Stimulated activated CD4-positive, alpha-beta T cell treated with anti-CD3 and anti-CD28 coated beads, Interleukin-1b, Interleukin-23, amount 100 ng/mL, for 1 hour (primary cell): ENCODE measurements at places on chromosomes 7 and 10.

DNA sequence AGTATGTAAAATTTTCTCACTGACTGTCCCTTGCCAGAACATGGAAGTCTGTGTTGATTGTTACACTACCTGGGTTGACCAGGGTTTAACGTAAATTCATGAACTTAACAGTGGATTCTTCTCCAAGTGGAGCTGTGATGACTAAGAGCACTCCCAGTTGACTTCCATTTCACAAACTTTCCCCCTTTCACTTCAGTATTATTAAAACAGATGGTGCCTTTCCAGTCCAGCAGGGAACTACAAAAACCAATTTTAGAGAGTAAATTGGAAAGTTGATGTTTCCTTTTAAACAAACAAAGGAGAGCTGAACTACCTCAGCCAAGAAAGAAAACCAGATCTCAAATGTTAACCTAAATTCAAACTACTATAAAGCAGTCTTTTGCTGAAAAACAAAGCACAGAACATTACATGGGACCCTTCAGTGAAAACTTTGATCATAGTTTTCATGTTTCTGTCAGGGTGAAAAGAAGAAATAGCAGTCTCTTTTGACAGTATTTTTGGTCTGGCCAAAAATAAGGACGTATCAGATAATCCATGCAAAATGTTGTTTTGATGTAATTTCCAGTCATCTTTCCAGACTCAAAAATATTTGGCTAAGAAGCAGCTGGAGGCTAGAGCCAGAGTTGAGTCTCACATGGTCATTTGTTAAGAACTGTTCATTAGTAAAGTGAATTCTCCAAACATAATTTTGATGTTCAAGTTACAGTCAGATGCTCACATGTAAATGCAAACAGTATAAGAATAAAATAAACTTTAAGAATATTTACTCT, 479.9 kb upstream of the AKR1E2 start:
- DNase-seq = no peak

GRCh38 chr10:121831777-121832176, 96.1 kb downstream of the ATE1 start:
- no peak for DNase-seq

DNA sequence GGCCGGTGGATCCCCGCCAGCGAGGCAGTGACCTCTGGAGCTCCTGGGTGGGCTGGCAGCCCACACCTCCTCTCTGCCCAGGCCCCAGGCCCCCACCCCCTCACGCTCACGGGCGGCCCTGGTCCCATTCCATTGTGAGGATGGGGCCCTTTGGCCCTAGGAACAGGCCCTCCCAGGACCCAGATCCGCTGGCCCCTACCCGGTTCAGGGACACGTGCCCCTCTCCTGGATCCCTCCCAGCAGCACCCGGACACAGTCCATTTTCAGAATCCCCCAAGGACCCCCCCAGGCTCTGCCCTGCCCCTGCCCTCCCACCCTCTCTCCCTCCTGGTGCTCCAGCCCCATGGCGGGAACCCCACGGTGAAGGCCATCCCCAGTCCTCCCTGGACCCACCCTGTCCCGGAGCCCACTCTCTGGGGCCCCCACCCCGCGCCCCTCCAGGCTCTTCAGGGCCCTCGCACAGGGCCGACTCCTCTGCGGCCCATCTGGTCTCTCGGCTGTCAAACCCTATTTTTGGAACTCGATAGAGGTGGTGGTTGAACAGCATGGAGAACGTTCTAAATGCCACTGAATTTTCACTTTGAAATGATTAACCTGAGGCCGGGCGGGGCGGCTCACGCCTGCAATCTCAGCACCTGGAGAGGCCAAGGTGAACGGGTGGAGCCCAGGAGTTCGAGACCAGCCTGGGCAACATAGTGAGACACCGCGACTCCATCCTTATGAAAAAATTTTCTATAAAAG, 8.1 kb downstream of the ADAP1 start:
- no peak for DNase-seq

GRCh38 chr10:15821046-15821683, 39.1 kb downstream of the MINDY3 start:
- DNase-seq = no peak

DNA sequence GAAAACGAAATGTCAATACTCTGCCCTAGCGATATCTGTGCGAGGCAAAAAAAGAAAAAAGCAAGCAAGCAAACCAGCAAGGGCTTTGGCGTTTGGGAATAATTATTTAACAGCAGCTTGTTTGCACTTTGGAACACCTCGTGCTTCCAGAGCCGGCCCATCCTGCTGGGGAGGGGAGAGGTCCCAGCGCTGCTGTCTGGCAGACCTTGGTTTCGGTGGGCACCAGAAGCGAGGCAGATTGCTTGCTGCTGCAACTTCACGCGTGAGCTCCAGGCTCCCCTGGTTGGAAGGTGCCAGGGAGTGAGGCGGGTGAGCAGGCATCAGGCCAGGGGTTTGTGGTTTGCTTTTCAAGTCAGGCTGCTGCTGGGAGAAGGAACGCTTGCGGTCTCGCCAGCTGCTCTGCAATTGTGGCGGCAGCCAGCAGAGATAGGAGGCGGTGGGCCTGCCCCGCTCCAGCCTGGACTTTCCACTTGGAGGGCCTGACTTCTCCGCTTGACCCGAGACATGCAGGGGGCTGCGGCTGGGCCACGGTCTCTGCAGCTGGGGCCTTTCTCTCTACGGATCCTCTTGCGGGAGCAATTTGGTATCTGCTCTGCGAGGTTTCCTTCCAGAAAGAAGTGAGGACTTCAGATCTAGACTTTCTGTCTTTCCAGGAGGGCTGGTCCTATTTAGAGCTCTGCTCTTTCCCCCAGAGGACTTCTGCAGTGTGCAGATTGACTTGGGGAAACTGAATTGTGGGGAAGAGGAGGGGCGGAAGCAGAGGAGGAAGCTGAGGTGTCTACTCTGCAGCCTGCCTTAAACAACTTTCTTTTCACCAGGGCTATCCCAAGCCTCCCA, 131.4 kb downstream of the PRPF18 start:
- no peak for DNase-seq

- no peak for DNase-seq
Observed at GRCh38 chr10:12513775-12514673, 164.7 kb downstream of the CAMK1D start.
